Activated naive CD4-positive, alpha-beta T cell (primary cell): ENCODE measurements at places on chromosomes 16 and 17.

DNA sequence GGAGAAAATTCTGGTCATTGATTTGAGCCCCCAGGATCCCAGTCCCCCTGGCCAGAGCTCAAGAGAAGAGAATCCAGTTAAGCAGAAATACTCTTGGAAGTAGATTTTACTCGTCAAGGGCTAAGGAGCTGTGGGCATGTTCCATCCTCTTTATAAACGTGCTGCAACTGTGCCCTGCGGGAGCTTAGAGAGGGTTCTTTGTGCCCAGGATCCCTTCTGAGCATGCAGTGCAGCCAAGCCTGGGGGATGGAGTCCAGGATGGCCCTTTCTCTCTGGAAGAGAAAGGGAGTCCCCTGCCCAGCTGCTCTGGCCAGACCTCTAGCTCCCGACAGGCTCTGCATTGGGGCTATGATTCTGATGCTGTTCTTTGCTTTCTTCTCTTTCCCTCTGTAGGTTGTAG is 9.5 kb upstream of the LGALS9 start:
- DNase-seq = no peak

- no peak for DNase-seq
These were observed 622.6 kb upstream of the GOT2 start for GRCh38 chr16:59356709-59357108.

DNA sequence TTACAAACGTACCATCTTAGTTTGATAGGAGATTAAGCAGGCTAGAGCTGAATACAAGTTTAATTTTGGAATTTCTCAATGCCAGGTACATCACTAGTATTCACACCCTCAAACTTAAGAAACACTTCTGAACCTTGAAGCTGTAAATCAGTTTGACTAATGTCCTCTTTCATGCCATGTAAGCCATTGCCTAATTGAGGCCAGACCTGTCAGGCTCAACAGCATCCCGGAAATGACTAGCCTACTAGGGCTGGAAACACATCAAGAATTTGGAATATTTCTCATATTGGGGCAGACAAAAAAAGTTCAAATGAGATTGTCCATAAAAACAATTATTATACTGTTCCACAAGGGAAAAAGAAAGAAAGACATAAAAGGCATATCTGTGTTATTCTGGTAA is 1.7 kb downstream of the USP32 start:
- no peak for DNase-seq

DNA sequence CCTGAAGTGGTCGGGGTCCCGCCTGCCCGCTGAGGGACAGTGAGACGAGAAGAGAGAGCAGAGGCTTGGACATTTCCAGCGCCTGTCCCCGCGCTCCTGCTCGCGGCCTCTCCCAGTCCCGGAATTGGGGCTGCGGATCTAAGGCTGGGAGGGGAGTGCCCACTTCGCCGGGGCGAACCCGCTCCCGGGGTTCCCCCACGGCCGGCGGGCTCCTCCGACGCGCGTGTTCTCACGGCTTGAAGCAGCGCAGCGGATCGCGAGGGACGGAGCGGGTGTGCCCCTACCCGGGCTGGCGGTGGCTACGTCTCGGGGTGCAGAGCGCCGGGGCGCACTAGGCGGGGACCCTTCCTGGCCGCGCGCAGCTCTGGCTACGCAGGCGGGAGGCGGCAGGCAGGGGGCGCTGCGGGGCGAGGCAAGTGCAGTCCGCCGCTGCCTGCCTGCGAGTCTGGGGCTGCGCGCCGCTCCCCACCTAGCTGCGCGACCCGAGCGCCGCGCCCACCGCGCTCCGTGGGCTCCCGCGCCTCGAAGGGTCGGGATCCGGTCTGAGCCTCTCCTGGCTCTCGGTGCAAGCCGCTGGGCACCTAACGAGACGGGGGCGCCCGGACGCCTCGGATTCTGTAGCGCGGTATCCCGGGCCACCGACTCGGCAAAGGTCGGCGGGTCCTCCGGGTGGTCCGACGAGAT is 1.2 kb downstream of the NGFR start:
- DNase-seq = peak; percentile 88

GRCh38 chr17:76252040-76252954 is 12.0 kb upstream of the RNF157 start:
- DNase-seq = no peak

DNA sequence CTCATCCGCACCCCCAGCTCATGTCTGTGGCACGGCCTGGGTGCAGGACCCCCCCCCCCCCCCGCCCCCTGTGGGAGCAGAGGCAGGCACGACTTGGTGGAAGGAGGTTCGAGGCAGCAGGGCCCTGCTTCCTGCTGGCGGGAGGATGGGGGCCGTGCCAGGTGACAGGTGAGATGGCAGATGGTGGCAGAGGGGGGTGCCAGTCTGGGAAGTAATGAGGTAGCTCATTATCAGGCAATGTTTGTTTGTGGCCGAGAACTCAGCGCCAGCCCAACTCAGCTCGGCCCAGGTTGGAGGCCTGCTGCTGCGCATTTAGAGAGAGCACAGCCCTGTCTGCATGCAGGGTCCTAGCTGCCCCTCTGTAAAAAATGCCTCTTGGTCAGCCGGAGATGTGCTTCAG is 40.1 kb upstream of the JPH3 start:
- no peak for DNase-seq

- DNase-seq = no peak
These were observed 635 bp downstream of the SCPEP1 start for GRCh38 chr17:56978441-56979090.

DNA sequence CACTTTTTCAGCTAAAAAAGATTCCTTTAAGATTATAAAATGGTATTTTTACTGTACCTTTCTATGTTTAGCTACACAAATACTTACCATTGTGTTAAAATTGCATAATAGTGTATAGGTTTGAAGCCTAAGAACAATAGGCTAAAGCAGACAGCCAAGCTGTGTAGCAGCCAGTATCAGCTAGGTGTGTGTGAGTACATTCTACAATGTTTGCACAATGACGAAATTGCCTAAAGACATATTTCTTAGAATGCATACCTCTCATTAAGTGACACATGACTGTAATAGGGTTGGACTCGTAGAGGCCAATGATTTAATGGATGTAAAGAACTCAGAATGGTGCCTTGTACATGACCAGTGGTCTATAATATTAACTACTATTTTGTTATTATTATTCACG is 1.9 kb upstream of the MT1B start:
- DNase-seq = no peak

DNA sequence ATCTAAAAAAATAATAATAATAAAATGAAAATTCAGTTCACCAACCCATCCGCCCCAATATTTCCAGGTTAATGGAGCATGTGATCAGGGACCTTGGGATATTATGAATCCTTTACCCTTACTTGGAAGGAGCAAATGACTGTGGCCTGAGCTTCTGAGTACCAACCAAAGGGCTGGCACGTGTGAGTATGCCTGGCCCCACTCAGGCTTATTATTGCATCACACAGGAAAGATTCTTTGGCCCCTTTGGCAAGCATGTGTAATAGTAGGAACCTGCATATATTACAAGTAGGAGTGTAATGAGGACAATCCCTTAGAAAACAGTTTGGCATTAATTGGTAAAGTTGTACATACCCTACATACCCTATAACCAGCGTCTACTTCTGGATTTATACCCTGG is 7.2 kb upstream of the C17orf78 start:
- DNase-seq = no peak

- no peak for DNase-seq
These were observed 950 bp upstream of the MYO1C start for GRCh38 chr17:1493291-1493980.

- DNase-seq = no peak
These were observed 68.1 kb downstream of the CDRT15 start for GRCh38 chr17:14168582-14168981.

DNA sequence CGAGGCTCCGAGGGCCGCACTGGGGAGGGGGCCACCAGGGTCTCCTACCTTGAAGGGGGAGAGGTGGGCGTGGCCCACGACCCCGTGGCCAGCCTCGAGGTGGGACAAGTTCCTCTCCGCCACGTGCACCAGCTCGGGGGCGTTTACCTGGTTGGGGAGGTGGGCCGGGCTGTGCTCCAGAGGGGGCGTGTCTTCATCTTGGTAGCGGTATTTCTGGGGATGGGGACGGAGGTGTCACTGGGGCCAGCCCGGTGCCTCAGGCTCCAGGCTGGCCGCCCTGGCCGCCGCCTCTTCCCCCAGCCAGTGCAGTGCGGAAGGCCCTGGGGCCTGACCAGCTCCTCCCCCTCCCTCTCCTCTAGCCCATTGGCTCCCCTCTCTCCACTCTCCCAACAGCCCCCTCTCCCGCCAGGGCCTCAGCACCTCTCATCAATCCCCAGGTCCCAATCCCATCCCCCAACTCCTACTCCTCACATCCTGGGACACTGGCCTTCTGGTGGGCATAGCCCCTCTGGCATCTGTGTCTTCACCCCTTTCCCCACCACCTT is 11.5 kb downstream of the DLG4 start:
- no peak for DNase-seq

DNA sequence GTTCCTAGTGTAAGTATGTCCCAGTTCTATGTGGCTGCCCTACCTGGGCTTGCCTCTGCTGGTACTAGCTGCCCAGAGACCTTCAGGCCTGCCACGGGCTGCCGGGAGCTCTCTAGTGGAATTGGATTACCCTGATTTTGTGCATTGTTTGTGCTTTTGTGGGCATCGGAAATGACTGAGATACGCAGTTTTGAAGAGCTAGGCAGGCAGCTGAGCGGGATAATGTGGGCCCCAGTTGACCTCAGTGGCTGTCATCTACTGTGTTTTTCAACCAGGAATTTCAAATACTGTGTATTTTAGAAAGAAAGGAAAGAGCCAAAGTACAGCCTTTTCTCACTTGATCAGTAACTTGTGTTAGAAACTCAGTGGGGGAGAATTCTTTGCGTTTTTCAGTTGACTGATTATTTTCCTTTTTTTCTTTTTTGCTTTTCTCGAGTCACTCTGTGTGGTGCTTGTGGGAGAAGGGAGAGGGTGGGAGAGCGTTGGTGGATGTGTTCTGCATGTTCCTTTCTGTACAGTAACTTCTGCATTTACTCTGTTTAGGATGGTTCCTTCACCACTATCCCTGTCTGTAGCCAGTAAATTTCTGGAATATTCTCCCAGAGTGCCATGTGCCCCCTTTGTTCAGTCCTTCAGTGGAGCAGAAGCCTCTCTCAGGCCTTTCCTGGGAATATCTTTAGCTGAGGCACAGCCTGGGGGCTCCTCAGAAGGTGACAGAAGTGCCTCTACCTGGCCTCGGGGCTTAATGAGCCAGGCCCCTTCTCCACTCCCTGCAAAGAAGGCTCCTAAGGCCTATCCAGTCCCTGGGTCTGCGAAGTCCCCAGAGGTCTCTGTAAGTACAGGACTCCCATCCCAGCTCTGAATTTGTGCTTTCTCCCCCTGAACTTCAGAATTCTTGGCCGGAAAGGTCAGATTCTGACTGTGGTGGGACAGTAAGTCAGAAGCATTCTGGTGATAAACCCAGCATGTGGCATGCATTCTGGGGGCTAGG is 15.0 kb upstream of the SLC12A3 start:
- no peak for DNase-seq

DNA sequence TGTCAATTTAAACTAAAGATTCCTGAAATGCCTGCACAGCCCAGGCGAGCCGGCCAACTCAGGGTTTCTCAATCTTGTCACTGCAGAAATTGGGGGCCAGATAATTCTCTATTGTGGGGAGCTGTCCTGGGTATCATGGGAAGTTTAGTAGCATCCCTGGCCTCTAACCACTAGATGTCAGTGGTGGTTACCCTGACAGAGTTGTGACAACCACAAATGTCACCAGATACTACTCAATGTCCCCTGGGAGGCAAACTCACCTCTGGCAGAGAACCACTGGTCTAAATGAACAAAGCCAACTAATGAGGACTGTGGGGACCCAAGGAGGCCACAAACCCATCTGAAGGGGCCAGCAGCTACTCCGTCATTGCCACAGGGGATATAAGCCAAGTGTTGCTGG is 90.9 kb downstream of the MYH11 start:
- DNase-seq = no peak

DNA sequence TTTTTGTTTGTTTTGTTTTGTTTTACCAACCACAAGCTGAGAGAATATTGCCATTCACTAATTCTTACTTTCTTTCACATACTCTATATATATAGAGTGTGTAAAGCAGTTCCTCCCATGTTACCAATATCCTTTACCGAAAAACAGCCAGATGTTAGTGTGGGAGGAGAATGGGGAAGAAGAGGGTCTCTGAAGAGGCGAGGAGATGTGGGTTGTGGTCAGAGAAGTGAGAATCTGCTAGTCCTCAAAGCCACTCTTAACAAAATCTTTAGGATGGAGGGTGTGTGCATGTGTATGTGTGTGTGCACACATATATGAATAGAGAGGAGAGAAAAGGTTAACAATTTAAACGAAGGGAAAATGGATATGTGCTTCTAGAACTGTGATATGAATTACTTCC is 80.6 kb downstream of the TUBD1 start:
- no peak for DNase-seq

DNA sequence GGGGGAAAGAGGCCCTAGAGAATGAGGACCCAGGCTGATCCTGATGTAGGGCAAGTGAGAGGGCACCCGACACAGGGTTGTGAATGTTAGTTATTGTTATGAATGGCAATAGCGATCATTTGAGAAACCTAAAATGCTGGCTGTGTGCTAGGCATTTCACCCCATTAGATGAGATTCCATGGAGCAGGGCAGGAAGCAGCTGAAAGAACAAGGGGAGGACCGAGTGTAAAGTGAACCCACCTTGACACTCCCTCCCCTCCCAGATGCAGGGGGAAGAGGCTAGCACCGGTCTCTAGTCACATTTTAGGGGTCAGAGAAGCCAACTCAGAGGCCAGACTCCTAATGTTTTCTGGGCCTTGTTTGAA is 553 bp upstream of the CORO6 start:
- DNase-seq = no peak

- DNase-seq = peak; percentile 22
These were observed 16.7 kb downstream of the CDK5R1 start for GRCh38 chr17:32503251-32504165.

- DNase-seq = no peak
These were observed 9.4 kb upstream of the ARHGAP23 start for GRCh38 chr17:38418693-38419507.

DNA sequence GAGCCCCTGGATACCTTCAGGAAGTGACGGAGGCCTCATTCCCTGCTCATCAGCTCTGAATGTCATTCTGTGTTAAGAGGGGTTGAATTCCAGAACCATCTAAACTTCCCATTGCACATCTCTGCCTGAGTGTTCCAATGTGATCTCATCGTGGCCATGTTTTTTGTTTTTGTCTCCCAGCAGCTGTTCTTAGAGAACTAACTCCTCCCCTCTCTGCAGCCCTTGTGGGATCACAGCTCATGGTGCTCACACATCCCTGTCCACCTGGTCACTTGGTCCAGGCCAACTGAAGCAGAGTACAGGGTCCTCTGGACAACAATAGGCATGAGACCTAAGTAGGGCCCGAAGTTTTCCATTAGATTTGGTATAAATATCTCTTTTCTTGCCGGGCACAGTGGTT is 6.0 kb upstream of the SYT17 start:
- DNase-seq = no peak

- no peak for DNase-seq
These were observed 49.9 kb downstream of the FBXL20 start for GRCh38 chr17:39351508-39351907.

GRCh38 chr16:87493608-87494280 is 920 bp upstream of the ZCCHC14 start:
- DNase-seq = no peak
